ENCODE measurements at places on chromosomes 1 and 21. TPM values are rescaled to one million over a fixed set of nuclear protein-coding genes. Genes with fewer than 3 reads are reported as not detected.

The CAMK2N1 gene
- 8.6 TPM for total RNA-seq

The AGMAT gene
- total RNA-seq = 2.7 TPM

The ADGRL2 gene
- total RNA-seq = 226 TPM

The XCL1 gene
- total RNA-seq = not detected

The MAB21L3 gene
- 0.28 TPM for total RNA-seq

The WDR3 gene
- total RNA-seq = 31.2 TPM

The SPATA46 gene
- total RNA-seq = not detected

The FCRL6 gene
- not detected for total RNA-seq

The SERTAD4 gene
- 12.1 TPM for total RNA-seq

The TMEM82 gene
- total RNA-seq = not detected

The ANKRD34A gene
- total RNA-seq = 0.28 TPM

The S100A14 gene
- 0.19 TPM for total RNA-seq

The NUP210L gene
- 0.28 TPM for total RNA-seq

The RPE65 gene
- not detected for total RNA-seq

The KRTAP13-2 gene
- not detected for total RNA-seq

The CELA2B gene
- total RNA-seq = not detected

The FCRL1 gene
- total RNA-seq = not detected

The SPATA21 gene
- not detected for total RNA-seq

The TARS2 gene
- total RNA-seq = 14.1 TPM

The CD53 gene
- not detected for total RNA-seq

The TTF2 gene
- 18.2 TPM for total RNA-seq

The BEST4 gene
- under 0.01 TPM for total RNA-seq

The SAMD11 gene
- 4.5 TPM for total RNA-seq

Data from regular cardiac myocyte (primary cell).